ENCODE measurements at places on chromosomes 5 and 9. TPM values are rescaled to one million over a fixed set of nuclear protein-coding genes. Genes with fewer than 3 reads are reported as not detected.

MYO10 gene
- total RNA-seq: 55.4 TPM

DNA sequence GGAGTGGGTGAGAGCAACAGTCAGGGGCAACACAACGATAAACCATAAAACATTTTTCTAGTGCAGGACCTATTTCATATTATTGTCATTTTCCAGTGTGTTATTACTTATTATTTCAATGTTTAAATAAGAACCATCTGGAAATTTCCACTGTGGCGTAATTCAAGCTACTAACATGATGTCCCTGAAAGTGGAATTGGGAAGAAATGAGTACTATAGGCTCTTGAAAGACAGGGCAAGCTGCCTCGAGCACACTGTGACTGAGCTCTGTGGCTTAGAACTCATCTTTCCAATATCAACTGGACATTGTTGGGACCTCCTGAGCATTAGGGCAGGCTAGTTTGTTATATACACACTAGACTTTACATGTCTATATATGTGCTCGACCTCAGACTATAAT lies 182.9 kb upstream of the RIOK2 start:
- no peak for DNase-seq

SLC6A19 gene
- not detected for total RNA-seq

- DNase-seq: no peak
These were observed 71.0 kb upstream of the SLC1A3 start for GRCh38 chr5:36535378-36535777.

GRCh38 chr9:135663451-135663770 lies 302 bp downstream of the LCN9 start:
- DNase-seq: no peak

DNA sequence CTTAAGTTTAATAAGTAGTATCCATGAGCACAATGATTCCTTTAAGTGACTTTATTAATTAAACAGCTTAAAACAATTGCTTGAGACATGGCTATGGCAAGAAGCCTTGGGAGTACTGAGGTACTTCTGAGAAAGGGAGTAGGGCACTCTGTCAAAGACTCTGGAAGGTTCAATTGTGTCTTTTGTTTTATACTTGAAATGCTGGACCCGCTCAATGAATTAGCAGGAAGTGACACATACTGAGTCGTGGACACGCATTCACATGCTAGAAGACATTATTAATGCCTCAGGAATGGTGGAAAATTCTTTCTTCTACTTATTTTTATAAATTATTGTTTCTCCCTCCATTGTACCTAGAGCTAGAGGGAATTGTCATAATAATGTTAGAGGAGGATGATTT lies 347.3 kb upstream of the ZNF608 start:
- no peak for DNase-seq

Data from chondrocyte (in vitro differentiated cells).